ENCODE measurements at places on chromosomes 2 and 18. TPM values are rescaled to one million over a fixed set of nuclear protein-coding genes. Genes with fewer than 3 reads are reported as not detected.

The NCOA1 gene
- total RNA-seq, result 46.5 TPM

GRCh38 chr2:8837795-8838140 lies 355 bp upstream of the KIDINS220 start:
- no peak for DNase-seq

DNA sequence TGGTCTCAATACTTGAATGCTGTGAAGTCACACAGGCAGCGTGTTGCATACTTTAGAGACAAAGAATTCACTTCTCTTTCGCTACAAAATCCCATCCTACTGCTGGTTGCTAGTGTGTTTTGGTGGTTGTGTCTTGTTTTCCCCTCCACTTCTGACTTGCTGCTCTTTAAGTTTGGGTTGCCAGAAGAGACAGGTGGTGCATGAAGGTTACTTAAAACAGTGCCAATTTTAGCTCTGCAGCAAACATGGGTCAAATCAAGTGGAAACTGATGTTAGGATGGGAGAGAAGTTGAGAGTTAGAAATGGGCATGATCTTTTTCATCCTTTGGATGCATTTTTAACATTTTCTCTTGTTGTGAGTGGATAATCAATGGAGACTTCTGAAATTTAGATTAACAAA lies 136.2 kb upstream of the KCNH7 start:
- no peak for DNase-seq

- no peak for DNase-seq
Measured at GRCh38 chr18:67514901-67515540, 1.5 kb downstream of the DSEL start.

- no peak for DNase-seq
Measured at GRCh38 chr2:200509235-200509611, 645 bp downstream of the KCTD18 start.

All from esophagus muscularis mucosa (tissue), 4 donors.